Activated gamma-delta T cell treated with Interleukin-2 at 50 U/mL for 16 hours (primary cell): ENCODE measurements at places on chromosomes 7 and 10.

DNA sequence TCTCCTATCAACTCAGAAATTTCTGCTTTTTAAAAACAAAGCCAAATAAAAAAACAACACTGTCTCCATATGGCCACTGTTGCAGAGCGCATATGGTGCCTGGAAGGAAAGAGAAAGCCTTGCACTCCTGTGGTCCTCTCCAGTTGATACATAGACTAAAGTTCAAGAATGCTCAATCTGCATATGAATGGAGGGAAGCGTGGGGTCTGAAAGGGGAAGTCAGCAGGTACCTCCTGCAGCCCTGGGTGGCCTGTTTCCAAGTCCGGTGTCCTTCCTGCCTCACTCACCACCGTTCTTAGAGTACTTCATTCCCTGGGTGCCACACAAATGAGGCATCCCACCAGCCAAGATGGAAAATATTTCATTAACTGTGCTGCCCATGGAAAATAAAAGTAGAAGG lies 138.3 kb upstream of the PALS2 start:
- no peak for DNase-seq

DNA sequence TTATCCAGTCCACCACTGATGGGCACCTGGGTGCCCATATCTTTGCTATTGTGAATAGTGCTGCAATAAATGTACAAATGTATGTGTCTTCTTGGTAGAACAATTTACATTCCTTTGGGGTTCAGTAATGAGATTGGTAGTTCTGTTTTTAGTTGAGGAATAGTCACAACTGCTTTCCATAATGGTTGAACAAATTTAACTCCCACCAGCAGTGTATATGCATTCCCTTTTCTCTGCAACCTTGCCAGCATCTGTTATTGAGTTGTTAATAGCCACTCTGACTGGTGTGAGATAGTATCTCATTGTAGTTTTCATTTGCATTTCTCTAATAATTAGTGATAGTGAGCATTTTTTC lies 27.8 kb downstream of the COA1 start:
- no peak for DNase-seq

GRCh38 chr10:131678613-131679012 lies 222.2 kb upstream of the PPP2R2D start:
- DNase-seq: no peak

DNA sequence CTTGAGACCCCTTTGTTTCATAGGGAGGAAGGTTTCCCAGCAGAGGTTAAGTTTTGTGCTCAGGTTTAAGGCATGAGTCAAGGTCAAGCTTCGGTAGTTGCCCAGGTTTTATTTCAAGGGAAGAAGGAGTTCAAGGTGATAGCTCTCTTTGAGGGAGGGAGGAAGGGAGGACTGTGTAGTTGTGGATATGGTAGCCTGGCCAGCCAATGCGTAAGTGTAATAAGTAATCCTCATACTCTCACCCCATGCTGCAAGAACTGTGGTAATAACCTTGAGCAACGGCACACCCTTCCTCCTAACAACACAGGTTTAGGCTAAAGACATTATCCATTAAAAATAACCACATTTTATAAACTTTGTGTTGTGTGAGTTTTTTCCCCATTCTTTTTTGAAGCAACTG lies 478.9 kb downstream of the KCNMA1 start:
- DNase-seq: no peak
